ENCODE measurements at places on chromosomes 12 and 14. TPM values are rescaled to one million over a fixed set of nuclear protein-coding genes. Genes with fewer than 3 reads are reported as not detected.

The APOF gene
- not detected for total RNA-seq

The ASPG gene
- not detected for total RNA-seq

The IL23A gene
- total RNA-seq = not detected

The DNAI7 gene
- 0.17 TPM for total RNA-seq

The DBX2 gene
- total RNA-seq = not detected

The TNS2 gene
- 52.4 TPM for total RNA-seq

The FAM186B gene
- 0.51 TPM for total RNA-seq

The GRIN2B gene
- not detected for total RNA-seq

The LTBP2 gene
- total RNA-seq = 243 TPM

The ITPK1 gene
- total RNA-seq = 9.2 TPM

The CCDC38 gene
- total RNA-seq = not detected

The MIA2 gene
- 11.8 TPM for total RNA-seq
